HS-5 (cell line): ENCODE measurements at places on chromosomes 5 and 9.

DNA sequence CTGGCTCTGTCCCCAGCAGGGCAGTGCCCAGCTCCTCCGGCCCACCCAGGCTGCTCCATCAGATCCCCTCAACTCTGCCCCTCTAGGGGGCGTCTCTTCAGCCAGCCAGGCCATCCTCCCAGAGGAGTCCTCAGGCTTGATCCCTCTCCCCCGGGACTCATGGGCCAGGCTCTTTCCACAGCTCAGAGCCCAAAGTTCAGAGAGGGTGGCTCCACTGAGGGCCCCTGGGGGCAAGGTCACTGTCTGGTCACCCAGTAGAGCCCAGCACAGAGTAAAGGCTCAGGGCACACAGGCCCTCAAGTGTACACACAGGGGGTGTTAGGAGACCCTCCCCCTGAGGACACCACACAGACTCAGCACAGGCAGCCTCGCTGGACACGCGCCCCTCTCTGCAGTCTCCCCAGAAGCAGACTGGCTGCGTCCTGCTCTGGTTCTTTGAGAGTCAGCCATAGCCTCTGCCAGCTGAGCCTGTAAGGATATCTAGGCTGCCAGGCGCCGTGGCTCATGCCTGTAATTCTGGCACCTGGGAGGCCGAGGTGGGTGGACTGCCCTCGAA lies 64.8 kb downstream of the PAX5 start:
- DNase-seq: no peak

DNA sequence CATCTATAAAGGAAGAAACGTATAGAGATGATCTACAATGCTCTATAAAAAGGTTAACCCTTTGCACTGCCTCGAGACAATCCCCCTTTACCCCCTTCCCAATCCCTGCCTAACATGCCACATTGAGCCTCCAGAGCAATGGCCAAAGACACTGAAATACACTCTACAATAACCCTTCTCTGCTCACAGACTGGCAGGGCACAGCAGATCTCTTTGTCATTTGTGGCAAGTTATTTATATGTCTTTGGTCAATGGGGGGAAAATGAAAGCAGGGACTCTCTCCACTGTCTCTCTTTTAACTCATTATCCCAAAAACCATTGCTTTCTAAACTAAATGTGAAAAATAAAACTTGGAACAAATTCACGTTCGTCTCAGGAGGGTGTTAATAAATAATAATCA lies 51.7 kb downstream of the PTCH1 start:
- no peak for DNase-seq

DNA sequence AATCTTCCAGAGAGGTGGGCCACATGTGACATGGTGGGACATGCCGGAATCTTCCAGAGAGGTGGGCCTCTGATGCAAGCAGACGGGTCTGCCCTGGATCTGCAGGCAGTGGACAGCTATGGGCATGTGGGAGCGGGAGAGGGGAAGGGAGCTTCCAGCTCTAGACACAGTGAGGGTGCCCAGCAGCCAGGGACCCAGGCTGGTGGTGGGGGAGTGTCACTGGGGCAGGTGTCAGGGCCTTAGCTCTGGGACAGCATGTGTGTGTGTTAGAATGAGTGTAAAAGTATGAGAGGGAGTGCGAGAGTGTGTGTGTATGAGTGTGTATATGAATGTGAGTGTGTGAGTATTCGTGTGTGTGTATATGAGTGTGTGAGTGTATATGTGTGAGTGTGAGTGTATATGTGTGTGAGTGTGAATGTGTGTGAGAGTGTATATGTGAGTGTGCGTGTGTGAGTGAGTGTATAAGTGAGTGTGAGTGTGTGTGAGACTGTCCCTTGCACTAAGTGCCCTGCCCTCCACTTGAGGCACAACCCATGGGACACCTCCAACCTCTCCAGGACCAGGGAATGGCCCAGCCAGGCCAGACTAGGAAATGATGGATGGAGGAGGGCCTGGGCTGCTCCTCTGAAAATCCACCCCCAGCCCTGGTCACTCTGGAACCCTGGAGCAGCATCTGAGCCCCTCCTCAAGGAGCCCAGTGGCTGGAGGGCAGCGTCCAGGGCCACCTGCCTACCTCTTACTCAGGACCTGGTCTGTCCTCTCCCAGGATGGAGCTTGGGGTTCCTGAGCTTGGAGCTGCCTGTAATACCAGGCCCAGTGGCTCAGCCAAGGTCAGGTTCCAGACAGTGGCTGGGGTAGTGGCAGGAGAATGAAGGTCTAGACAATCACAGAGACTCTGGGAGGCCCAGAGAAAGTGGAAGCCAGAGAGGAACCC lies 122.2 kb downstream of the C9orf50 start:
- DNase-seq: no peak

GRCh38 chr5:131214609-131215227 lies 44.0 kb downstream of the LYRM7 start:
- no peak for DNase-seq

DNA sequence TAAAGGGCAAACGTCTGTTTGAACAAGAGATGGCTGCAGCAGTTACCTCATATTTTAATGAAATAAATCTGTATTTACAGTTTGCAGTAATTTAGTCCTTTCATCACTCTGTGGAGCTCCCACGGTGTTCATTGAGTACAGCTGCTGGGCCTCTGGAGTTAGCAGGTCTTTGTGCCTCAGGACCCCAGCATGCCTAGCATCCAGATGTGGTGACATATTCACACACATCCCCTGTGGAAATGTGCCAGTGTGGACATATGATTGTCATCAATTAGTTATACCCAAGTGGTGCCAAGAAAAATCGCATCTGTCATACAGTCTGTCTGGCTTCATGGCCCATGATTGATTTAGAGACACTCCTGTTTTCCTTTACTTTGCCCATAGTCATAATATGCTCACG lies 77.3 kb downstream of the NNT start:
- no peak for DNase-seq

DNA sequence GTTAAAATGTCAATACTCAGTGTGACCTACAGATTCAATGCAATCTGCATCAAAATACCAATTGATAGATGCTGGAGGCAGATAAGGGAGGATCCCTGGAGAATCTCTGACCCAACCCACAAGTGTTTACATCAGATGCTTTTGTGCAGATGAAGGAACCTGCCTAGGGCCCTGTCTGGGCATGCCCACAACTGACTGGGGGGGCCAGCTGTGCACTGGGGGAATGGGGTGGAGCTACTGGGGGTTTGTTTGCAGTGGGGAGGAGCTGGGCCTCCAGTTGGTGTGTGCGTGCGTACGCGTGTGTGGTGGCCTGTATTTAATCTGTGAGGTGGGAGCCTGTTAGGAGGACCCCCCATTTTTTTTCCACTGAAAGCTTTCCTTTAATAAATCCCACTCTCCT lies 244.9 kb downstream of the TRIM36 start:
- DNase-seq: no peak

GRCh38 chr9:106779796-106780195 lies 83.2 kb upstream of the ZNF462 start:
- DNase-seq: no peak

DNA sequence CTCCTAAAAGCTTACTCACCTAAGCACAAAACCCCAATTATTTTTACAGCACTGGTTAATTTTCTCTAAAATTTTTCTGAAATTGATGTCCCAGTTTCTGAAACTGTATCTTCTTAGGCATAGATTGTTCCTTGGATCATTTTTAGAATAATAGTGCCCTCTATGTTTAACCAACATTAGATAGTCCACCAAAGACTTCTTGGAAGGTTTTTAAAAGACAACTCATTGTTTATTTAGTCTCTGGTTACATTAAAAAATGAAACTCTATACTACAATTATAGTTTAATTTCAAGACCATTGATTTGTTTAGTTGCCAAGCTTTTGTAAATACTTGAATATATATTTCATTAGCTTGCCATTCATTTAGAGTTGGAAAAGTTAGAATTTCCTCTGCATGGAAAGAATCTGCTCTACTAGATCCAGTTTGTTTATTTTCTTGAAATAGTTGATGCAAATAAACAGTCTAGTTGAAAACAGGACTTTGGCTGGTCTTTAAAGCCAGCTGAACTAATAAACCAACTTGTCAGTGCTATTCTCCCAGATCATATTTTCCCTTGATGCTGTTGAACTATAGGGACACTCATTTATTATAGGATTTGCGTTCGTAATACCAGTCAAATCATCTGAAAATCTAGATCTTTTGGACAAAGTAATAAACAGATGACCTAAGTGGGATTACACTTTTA lies 990.5 kb downstream of the TLE1 start:
- DNase-seq: no peak

DNA sequence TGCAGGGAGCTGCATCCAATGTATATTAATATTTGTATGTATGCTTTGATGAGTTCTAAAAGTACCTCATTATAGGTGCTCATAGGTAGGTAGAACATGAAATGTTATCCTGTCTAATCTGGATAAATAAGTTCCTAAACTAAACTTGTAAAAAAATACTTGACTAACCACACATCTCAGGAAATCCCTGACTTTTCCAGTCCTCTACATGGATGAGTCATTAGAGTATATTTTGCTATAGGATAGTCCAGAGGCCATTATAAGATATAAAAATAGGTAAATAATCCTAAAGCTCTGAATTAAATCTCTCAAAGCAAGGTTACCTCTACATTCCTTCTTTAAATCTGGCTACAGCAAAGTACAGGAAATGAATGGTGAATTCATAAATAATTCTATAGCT lies 404.3 kb downstream of the RAB3C start:
- DNase-seq: no peak

DNA sequence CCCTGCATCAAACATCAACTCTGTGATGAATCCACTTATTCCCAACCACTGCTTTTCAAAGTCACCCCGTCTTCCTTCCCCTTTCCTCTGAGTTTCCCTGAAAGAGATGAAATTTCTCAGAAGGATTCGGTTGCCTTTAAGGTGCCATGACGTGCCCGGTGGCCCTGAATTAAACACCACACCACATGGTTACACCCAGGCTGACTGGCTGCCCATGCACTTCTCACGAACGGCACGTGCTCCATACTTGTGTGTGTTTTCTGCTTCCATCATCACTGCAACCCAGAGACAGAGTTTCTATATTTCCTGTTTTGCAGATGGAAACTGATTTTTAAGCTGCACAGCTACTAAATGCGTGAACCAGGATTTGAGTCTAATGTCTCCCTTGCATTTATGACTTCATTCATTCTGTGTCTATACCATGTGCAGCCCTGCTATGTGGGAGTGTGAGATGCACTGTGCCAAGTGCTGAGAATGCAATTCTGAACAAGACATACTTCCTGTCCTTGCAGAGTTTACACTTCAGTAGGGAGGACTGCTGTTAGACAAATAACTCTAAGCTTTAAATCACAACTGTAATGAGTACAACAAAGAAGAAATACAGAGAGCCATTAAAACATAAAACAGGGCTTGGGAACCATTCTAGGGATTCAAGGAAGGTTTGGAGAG lies 162.9 kb downstream of the NXNL2 start:
- no peak for DNase-seq

GRCh38 chr5:89105836-89106235 lies 222.9 kb upstream of the MEF2C start:
- DNase-seq: no peak

DNA sequence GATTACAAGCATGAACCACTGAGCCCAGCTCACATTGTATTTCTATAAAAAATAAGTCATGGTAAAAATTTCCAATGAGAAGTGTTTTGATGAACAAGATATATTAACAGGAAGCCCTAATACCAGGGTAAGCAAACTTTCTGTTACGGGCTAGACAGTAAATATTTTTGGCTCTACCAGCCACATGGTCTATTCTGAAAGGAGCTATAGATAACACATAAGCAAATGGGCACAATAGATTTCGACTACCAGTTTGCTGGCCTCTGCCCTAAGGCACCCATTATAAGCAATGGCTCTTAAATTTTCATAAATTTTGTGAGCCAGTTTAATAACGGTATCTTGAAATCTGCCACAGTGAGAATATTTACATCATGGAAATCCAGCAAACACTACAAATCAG lies 8.1 kb downstream of the UBQLN1 start:
- DNase-seq: no peak

DNA sequence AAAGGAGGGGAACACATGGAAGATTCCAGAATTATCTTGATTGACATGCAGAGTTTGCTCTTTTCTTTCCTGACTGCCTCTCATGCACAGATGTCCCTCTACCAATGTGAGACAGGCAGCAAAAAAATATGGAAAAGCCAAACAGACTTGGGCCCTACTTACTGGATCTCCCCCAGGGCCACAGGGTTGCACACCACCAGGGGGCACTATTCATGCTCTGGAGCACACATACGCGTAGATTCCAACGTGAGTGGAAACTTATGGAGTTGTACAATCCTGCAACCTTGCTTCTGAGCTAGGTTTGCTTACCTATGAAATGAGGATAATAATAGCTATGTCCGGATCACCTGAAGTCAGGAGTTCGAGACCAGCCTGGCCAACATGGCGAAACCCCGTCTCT lies 319.5 kb downstream of the ARHGEF28 start:
- DNase-seq: no peak

GRCh38 chr9:121153642-121154041 lies 48.0 kb downstream of the RAB14 start:
- DNase-seq: no peak

DNA sequence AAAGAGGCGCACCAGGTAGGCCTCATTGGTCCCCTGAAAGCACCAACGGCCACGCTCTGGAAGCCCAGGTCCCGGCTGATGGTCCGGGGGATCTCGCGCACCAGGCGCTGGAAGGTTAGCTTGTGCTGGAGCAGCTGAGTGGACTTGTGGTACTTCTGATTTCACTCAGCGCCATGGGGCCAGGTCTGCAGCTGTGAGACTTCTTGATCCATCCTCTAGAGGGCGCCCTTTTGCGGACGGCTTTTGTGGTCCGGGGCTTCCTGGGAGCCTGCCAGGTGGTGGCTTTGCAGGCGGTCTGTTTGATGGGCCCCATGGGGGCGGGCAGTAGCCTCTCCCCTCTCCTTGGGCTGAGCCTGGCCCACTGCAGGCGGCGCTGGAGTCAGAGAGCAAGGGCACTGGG lies 10.4 kb downstream of the TAF11L12 start:
- DNase-seq: no peak

- DNase-seq: no peak
Observed at GRCh38 chr9:128762671-128763449, 8.9 kb downstream of the ZER1 start.

GRCh38 chr5:168339109-168339771 lies 47.8 kb downstream of the WWC1 start:
- no peak for DNase-seq

- no peak for DNase-seq
Observed at GRCh38 chr9:89775641-89776040, 170.8 kb downstream of the GADD45G start.

- DNase-seq: no peak
Observed at GRCh38 chr5:156431956-156432829, 105.2 kb downstream of the SGCD start.

- DNase-seq: no peak
Observed at GRCh38 chr5:169003721-169004541, 297.0 kb downstream of the SLIT3 start.
